Activated CD8-positive, alpha-beta memory T cell treated with anti-CD3 and anti-CD28 coated beads for 1 hour (primary cell): ENCODE measurements at places on chromosomes 12 and 14.
A peak's percentile ranks its signal among the peaks of the same experiment; 100 is the strongest.

DNA sequence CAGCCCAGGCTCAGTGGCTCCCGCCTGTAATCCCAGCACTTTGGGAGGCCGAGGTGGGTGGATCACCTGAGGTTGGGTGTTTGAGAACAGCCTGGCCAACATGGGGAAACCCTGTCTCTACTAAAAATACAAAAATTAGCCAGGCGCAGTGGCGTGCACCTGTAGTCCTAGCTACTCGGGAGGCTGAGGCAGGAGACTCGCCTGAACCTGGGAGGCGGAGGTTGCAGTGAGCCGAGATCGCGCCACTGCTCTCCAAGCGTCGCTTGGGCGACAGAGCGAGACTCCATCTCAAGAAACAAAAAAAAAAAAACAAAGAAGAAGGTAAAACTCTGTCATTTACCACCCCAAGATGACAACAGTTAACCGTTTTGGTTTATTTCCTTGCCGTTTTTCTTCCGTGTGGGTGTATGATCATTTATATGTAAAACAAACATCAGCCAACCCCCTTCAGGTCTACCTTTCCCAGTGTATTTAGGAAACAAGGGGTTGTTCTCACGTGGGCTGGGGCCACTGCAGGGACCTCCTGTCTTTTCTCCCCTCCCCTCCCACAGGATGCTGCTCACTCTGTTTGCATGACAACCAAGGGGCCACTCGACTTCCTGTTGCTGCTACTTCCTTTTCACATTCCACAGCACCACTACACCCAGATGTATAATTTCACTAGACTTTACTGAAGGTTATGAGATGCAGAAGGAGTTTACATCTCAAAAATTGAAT lies 13.6 kb downstream of the TTC9 start:
- DNase-seq: peak; percentile 33

DNA sequence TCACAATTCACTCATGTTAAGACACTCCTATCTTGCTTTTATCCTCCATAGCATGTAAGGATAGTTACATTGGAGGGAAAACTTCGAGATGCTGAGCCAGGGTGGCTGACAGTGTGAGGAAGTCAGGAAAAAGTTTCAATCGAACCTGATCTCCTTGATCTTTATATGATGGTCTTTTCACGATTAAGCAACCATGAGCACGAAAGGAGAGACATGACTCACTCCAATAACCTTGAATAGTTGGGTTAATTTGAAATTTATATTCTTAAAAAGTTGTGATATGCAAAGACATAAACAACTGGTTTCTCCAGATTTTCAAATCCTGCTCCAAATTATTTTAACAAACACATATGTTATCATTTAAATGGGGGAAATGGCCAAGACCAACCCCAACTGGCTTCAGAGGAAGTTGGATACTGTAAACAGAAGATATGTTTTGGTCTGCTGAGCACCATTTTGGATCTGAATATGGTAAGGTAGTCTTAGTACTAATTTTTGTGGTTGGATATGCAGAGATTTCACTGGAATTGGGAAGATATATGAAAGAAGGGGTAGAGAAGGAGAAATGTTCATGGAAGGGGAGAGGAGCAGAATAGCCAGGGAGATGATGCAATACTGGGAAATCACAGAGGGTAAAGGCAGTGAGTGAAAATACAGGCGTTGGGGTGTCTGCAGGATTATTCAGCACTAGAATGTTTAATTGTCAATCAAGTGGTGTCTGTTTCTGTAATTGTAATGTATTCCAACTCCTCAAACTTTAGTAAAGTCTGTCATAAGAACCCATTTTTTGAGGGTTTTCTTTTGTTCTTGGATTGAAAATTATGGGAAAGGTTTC lies 185.2 kb upstream of the SLC38A2 start:
- DNase-seq: no peak

DNA sequence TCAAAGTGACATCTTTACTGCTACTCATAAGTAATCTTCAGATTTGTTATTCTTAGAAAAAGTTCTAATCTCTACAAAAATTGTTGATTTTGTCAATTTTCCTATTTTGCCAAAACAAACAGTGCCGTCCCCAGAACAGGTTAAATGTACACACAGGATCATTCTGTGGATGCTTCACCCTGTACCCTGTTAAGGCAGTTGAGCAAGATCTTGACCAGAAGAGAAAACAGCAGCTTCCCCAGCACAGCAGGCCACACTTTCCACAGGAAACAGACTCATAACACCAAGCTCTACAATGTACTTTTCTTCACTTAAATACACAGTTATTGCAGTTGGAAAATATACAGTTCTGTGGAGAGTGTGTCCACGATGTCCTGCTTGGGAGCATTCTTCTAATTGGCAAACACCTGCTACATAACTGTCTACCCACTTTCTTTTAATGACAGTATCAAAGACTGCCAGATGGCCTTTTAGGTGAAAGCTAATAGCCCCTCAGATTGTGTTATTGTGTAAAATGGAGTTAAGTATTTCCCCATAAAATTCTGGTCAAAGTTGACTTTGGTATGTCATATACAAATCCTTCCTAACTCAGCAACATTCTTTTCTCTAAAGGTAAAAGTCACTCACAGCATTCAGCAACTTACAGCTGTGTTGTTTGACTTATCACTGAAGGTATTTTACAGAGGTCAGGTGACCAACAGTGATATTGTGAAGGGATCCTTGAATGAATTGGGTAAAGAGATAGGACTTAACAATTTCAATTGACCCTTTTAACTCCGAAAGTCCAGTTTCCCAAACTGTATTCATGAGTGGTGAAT lies 77.0 kb downstream of the SEC23A start:
- no peak for DNase-seq

DNA sequence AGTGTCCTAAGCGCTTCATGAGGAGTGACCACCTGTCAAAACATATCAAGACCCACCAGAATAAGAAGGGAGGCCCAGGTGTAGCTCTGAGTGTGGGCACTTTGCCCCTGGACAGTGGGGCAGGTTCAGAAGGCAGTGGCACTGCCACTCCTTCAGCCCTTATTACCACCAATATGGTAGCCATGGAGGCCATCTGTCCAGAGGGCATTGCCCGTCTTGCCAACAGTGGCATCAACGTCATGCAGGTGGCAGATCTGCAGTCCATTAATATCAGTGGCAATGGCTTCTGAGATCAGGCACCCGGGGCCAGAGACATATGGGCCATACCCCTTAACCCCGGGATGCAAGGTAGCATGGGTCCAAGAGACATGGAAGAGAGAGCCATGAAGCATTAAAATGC lies 12.7 kb upstream of the AMHR2 start:
- no peak for DNase-seq

- no peak for DNase-seq
These were observed 1.9 kb upstream of the PIWIL1 start for GRCh38 chr12:130335517-130336392.

GRCh38 chr12:78530100-78530765 lies 334.3 kb upstream of the SYT1 start:
- no peak for DNase-seq

- no peak for DNase-seq
These were observed 932.2 kb downstream of the SLC6A15 start for GRCh38 chr12:83980398-83980797.

DNA sequence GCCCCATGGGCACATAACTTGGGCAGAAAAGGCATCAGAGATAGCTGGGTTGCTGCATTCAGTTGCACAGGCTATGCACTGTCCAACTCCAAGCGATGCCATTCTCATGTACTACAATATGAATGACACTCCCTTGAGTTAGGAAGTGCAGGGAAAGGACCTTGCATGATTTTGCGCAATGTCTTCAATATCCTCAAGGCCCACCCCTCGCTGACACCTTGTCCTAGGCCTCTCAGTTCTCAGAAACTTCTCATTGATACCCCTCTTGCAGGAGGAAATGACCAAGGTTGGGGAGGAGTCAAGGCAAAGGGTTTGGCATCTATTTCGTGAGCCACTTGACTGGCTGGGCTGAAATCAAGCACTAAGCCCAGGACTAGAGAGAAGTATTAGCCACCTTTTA lies 70.4 kb downstream of the ARL6IP4 start:
- no peak for DNase-seq

GRCh38 chr12:42552822-42553221 lies 36.7 kb downstream of the PRICKLE1 start:
- DNase-seq: no peak

DNA sequence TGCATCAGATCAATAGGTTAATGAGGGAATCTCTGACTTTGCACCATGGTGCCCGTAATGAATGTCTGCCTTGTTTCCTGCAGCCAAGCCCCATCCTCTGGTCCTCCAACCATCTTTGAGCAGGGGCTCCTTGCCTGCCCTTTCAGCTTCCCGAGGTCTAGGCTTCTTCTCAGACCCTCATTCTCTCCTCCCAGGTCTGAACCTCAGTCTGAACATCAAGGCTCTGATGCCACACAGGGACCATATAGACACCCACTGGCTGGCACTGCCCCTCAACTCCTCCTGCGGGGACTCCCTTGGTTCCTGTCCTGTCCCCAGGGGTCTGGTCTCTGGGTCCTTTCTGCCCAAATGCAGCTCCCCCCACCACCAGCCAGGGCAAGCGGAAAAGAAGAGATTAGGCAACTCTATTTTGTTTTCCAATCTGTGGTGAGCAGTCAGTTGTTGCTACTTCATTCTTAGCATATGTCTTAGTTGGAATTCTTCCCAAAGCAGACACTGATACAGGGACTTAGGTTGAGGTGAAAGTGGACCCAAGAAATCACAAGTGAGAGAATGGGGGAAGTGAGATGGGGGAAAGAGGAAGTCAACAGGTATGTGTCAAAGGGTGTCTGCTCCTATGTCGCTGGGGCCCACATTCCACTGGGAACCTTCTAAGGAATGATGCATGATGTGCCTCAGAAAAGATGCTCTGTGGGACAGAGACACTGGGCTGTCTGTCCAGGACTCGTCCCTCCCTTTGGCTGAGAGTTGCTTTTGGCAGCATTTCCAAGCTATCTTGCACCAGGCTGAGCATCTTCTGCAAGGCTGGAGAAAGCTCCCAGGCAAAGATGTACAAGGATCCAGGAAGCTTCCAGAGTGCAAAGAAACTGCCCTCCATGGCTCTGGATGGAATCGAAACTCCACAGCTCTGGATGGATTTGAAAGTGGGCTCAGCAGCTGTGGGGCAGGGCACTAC lies 1096.5 kb upstream of the TMEM132C start:
- no peak for DNase-seq
